ENCODE measurements at places on chromosomes 3 and 15. TPM values are rescaled to one million over a fixed set of nuclear protein-coding genes. Genes with fewer than 3 reads are reported as not detected.

SLC9A9 gene
- total RNA-seq, result 1.4 TPM

- no peak for DNase-seq
These were observed 414.7 kb upstream of the ARRDC4 start for GRCh38 chr15:97545799-97546198.

RBP2 gene
- not detected for total RNA-seq

DNA sequence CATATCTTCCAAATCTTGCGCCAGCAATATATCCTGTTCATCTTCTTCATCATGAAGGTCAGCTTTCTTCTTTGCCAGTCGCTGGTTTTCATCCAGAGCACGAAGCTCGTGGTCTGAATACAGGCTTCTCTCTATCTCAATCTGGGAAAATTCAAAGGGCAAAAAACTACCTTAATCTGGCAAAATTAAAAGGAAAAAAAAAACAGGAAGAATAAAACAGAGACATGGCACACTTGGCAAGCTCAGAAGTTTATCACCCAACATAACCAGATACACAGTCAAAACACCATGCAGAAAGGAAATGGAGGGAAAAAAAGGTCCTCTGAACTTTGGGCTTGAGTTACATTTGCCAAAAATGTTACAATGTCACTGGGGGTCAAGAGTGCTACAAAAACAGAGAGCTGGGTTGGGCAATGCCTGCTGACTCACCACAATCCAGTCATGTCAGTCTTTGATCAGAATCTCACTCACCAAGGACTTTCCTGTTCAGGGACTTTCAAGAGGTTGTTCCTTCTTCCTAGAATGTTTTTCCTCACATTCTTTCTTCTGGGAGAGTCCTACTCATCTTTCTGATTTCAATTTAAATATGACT, 1.5 kb downstream of the MRPL46 start:
- peak; percentile 58 for DNase-seq

GRCh38 chr3:189233225-189233858, 61.6 kb downstream of the TPRG1 start:
- peak; percentile 54 for DNase-seq

Measured in activated CD4-positive, alpha-beta T cell treated with anti-CD3 and anti-CD28 coated beads for 36 hours (primary cell).